Esophagus mucosa (tissue), 1 donor: ENCODE measurements at places on chromosomes 5 and 9.

DNA sequence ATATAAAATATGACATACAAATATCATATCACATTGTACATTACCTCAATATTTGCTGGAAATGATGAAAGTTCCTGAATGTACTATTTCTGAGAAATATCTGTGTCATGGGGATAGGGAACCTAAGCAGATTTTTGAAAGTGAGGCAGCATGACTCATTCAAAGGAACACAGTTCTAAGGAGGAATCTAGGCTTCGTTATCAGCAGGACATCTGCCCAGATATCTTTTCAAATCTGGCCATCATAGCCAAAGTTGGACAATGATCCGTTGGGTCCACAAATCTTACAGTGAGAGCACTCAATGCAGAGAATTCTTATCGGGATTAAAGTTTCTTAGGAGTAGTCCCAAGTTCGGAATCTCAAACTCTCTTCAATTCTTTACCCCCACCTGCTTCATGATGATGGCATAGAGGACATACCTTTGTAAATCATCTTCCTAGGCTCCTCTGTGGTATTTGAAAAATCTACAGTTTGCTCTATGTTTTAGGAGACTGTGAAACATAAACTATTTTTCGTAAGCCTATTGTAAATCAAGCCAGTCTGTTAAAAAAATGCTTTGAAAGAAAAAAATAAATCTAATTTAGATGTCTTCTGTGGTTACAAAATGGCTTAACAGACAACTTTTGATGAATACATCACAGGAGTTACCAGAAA is 29.4 kb upstream of the ALDH1A1 start:
- no peak for ATAC-seq

DNA sequence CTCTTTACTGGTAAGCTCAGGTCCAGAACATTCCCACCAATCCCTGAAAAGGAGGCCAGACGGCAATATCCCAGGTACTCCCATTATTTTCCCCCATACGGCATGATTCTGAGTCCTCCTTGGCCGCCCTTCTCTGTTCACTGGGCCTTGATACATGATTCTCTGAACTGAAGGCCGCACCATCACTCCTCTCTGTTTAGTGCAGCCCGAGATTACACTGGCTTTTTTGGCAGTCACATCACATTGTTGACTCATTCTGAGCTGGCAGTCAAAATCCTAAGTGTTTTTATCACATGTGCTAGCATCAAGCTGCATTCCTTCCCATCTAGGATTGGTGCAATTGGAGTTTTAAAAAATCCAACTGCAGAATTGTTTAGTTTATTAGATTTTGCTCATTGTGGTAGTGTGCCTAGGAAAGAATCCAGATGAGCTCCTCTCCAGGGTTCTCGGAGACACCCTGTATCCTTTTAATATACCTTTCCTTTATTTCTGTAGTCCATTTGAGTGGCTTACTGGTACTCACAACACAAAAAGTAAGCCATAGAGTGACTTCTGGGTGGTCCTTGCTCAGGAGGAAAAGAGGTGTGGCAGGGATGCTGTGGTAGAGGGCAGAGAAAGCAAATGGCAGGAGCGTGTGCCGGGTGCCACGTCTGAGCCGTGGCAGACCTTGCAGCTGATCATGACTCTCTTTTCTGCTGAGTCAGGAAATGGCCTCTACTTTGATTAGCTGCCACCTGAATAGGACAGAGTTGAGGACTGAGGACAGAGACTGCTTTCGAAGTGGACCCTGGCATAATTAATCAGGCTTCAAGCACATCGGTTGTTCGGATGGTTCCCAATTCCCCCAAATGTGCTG is 121.1 kb upstream of the IL12B start:
- peak; percentile 79 for ATAC-seq

DNA sequence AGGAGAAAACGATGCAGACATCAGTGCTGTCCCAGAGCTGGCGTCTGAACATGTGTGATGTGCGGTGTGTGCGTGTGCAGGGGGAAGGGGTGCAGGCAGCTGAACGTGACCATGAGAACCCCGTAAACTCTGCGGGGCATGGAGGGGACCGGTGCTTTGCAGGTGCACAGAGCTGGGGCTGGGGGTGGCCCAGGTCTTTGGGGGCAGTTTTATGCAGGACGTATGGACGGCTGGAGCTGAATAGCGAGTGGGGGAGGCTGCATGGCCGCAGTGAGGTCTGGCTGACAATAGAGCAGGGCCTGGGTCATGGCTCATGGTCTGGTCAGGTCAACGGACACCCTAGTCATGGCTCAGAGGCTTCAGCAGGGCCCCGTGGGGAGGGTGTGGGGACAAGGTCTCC is 3.3 kb upstream of the EXOC3 start:
- no peak for ATAC-seq

DNA sequence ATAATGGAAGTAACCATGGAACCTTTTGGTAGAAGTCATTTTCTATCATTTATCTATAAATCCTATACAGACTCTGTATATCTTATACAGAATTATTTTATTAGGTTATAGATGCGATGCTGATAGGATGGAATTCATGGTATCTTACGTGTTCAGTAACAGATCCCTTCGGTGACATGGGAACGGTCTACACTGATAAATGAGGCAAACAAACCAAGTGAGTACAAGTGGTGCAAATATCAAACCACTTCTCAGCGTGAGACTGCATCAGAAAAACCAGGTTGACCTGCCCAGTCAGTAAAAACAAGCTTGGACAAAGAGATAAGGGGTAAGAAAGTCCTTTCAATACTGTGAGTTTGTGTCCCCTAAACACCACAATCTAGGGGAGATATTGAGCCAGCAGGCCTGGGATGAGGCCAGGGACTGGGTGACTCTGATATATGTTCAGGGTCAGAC is 215.5 kb downstream of the GAPVD1 start:
- no peak for ATAC-seq

DNA sequence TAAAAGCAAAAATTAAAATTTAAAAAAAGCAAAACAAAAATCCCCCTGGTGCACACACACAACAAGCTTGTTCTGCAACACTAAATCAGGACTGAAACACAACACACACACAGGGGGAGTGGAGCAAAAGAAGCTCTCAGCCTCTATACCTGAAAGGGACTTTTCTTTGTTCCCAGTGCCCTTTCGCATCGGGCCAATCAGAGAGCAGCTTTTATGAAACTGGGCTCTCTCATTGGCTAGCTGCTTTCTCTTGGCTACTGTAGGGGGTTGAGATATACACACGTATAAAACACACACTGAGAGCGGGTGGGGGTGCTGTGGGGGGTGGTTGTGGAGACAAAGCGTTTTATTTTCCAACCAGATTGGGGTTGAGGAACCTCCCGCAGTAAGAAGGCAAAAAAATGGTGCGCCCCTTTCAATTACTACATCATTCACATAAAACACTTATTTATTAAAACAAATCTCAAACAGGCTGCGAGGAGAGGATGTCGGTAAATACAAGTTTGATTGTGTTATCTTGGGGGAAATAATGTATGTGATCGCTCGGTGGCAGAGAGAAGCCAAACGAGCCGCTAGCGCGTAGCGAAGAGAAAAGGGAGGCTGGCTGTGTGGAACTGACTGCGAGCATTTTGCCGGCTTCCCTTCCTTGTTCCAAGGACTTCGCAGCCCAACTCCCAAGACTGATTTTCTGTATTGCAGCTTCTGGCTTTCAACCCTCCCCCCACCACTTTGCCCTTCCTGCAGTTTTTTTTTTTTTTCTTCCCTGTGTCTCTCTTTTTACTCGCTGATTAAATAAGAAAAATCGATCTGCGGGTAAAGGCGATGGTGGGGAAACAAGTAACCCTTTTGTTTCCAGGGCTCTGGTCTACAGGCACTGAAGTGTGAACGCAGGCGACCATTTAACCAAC is 2.5 kb upstream of the ZNF608 start:
- ATAC-seq, result peak; percentile 83

DNA sequence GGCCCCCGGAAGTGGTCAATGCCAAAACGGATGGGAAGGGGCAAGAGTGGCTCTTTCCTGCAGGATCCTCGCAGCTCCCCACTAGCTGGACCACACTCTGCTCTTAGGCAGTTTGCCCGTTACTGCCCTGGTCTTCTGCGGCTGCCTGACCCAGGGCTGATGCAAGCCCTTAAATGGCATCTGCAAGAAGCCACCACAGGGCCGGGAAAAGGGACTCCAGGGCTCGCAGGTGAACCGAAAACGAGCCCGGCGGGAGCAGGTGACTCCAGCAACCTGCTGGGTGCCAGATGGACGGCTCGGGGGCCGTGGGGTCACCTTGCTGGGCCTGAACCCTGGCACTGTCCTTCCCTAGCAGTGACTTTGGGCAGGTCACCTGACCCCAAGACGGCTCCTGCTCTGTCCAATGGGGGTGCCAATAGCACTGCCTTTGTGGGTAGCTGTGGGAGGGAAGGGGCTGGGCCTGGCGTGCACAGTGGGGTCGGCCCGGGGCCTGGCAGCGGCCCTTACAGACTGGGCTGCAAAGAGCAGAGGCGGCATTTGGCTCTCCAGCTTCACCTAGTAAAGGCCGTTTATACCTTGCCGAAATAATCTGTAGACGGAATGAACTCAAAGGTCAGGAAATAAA is 1.3 kb downstream of the TMEM250 start:
- no peak for ATAC-seq

- no peak for ATAC-seq
Observed at GRCh38 chr5:146475190-146475780, 28.2 kb downstream of the TCERG1 start.

- no peak for ATAC-seq
Observed at GRCh38 chr9:104075801-104076753, 18.0 kb upstream of the SMC2 start.

DNA sequence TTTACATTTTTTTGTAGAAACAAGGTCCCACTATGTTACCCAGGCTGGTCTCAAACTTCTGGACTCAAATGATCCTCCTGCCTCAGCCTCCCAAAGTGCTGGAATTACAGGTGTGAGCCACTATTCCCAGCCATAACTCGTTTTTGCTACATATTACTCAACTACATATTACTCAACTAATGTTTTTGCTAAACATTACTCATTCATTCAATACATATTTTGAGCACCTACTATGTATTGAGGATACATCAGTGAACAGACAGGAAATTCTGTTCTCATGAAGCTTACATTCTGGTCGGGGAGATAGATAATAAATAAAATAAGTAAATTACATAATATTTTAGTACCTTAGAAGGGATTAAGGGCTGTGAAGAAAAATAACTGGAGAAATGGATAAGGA is 34.9 kb upstream of the STOM start:
- no peak for ATAC-seq
